Mesothelial cell of epicardium (in vitro differentiated cells): ENCODE measurements at places on chromosomes 16 and 17. TPM values are rescaled to one million over a fixed set of nuclear protein-coding genes. Genes with fewer than 3 reads are reported as not detected.

- H3K27me3 ChIP-seq, result peaks cover 19% of the 10 kb centered on the region
- H3K27ac ChIP-seq, result no peak overlapping the region
- no peaks in the 10 kb centered on the region for H3K4me1 ChIP-seq
- peaks cover 4% of the 10 kb centered on the region for H3K36me3 ChIP-seq
- DNase-seq, result no peak
- H3K4me3 ChIP-seq, result no peak overlapping the region
Measured at GRCh38 chr17:7971651-7972050, 30.8 kb upstream of the GUCY2D start.

- H3K4me1 ChIP-seq, result peaks cover 27% of the 10 kb centered on the region
- H3K27ac ChIP-seq, result no peak overlapping the region
- H3K27me3 ChIP-seq, result no peaks in the 10 kb centered on the region
Measured at GRCh38 chr16:77393955-77394354, 40.9 kb downstream of the ADAMTS18 start.

KDM6B gene
- total RNA-seq, result 88.4 to 96.3 TPM (median 94.4 TPM) in 3 replicates

DNA sequence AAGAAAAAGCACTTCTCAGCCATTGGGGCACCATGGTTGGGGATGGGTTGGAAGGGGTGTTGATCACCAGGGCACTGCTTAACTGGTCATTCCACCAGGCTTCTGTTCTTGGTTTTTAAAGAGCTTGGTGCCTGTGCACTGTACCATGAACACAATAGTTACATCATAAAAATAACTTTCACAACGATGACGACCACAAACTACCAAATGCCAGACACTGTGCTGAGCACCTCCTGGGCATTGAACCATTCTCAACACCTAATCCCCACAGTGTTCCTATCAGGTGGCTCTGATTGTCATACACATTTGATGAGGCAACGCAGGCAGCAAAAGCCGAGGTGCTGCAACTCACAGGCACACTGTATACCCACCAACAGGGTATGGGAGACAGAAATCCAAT, 208.0 kb downstream of the FOXL1 start:
- no peak overlapping the region for H3K27ac ChIP-seq
- no peaks in the 10 kb centered on the region for H3K36me3 ChIP-seq
- no peak for DNase-seq
- no peak overlapping the region for H3K4me3 ChIP-seq

BRCA1 gene
- 12.5 to 15.5 TPM (median 12.6 TPM) in 3 replicates for total RNA-seq

DNA sequence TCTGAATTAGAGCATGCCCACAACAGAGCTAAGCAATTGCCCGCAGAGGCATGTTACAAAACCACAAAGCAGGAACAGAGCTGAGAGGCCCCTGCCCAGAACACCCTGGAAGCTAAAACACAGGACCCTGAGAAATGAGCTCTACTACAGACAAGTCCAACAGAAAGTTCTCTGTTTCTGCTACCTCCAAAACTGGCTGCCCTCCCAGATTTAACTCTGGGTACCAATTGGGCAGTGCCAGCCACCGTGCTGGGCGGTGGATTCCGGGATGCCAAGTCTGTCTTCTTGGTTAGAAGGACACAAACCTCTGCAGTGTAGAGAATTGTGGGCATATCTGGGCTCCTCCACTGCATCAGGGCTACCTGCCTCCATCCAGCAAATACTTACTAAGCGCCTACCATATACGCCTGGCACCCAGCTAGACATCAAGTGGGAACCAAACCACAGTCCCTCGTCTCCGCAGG, 1.0 kb downstream of the CMTM4 start:
- H3K4me1 ChIP-seq, result peaks cover 21% of the 10 kb centered on the region
- no peaks in the 10 kb centered on the region for H3K36me3 ChIP-seq
- peak overlapping the region; percentile 69 for H3K27ac ChIP-seq
- H3K27me3 ChIP-seq, result peaks cover 1% of the 10 kb centered on the region
- H3K4me3 ChIP-seq, result peak overlapping the region; percentile 77

DNA sequence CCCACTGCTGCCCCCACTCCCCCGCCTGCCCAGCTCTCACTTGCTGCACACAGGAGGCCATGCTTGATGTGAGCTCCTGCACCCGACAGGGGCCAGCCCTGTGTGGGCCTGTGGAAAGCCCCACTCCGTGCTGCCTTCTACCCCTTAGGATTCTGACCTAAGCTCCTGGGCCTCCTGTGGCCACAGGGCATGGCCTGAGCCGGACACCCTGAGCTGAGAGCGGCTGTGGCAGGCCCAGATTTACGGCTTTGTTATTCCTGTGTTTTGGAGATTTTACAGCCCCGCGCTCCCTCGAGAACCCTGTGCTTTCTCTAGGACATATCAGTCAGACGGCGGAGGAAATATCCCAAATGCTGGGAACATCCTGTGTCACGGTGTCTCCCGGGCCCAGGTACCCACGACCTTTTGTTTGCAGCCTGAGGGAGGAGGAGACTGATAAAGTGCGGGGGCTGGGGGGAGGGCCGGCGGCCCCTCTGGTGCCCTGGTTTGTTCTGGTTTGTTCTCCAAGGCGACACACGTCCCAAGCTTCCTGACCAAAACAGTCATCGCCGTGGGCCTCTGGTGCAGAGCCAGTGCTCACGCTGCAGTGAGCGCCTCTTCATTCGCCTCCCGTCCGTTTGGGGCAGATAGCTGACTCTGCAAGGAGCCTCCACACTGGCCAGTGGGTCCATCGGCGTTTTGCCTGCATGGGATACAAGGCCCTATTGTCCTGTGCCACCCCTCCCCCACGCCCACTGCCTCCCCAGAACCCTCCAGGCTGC, 363.4 kb downstream of the C16orf95 start:
- peak overlapping the region; percentile 82 for H3K27ac ChIP-seq
- DNase-seq, result no peak
- peaks cover 25% of the 10 kb centered on the region for H3K4me1 ChIP-seq
- no peak overlapping the region for H3K4me3 ChIP-seq
- no peaks in the 10 kb centered on the region for H3K27me3 ChIP-seq

DNA sequence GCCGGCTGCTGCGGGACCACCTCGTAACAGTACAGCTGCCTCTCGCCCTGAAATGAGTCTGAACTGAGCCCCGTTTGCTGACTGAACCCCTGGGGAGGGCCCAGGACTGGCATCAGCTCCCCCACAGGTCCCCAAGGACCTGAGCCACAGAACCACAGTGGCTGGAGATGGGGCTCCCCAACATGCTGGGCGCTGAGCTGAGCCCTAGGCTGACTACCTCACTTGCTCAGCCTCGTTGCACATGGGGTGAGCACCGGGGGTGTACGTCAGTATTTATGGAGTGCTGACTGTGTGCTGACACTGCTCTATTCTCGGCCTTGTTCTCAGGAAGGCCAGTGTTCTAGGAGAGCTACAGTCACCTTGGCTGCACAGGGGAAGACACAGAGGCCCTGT, 6.6 kb upstream of the VASN start:
- H3K27me3 ChIP-seq, result no peaks in the 10 kb centered on the region
- DNase-seq, result no peak
- H3K4me3 ChIP-seq, result no peak overlapping the region
- H3K4me1 ChIP-seq, result peaks cover under 1% of the 10 kb centered on the region
- no peaks in the 10 kb centered on the region for H3K36me3 ChIP-seq

PRR35 gene
- 0.25 TPM in 1 of 3 replicates, not detected in the others for total RNA-seq

GRCh38 chr16:67248401-67249177, at the start of gene SLC9A5:
SLC9A5 (plus strand) TSS chr16:67248979; CDS start chr16:67249015, 36 bp downstream.
- H3K27ac ChIP-seq, result peak within 1 kb of the TSS; percentile 16
- H3K36me3 ChIP-seq, result no peaks in the 10 kb centered on the region
- DNase-seq, result no peak
- peak within 1 kb of the TSS; percentile 83 for H3K4me3 ChIP-seq
- peaks cover 25% of the 10 kb centered on the region for H3K4me1 ChIP-seq

DNA sequence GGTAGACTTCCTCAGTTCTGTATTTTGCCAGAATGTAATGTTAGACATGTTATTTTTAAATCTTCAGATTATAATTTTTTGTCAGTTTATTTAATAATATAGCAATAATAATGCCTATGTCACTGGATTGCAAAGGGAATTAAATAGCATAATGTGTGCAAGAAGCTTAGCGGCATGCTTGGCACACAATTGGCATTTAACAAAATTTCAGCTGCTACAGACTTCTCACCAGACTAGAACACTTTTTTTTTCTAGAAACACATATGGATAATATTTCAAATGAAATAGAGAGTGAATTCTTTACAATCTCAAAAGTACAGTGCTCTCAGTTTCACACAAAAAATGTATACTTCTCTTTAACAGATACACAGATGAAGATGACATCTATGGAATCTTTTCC, 757.4 kb downstream of the CDH11 start:
- H3K36me3 ChIP-seq, result no peaks in the 10 kb centered on the region
- H3K4me1 ChIP-seq, result peaks cover 19% of the 10 kb centered on the region
- H3K4me3 ChIP-seq, result no peak overlapping the region
- peaks cover 8% of the 10 kb centered on the region for H3K27me3 ChIP-seq
- no peak for DNase-seq
- no peak overlapping the region for H3K27ac ChIP-seq

SOCS7 gene
- total RNA-seq, result 31.6 to 33.6 TPM (median 32.9 TPM) in 3 replicates

DNA sequence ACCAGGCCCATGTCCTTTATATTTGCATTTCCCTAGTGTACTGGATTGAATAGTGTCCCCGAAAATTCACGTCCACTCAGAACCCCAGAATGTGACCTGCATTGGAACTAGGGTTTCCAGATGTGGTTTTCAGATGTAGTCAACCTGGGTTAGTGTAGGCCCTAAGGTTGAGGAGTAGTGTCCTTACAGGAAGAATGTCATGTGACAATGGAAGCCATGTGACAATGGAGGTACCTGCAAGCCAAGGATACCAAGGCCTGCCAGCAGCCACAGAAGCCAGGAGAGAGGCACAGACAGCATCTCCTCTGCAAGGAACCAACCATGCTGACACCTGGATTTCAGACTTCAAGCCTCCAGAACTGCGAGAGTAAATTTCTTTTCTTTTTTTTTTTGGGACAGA, 5.2 kb upstream of the PRR15L start:
- no peak overlapping the region for H3K4me3 ChIP-seq
- DNase-seq, result no peak
- no peaks in the 10 kb centered on the region for H3K36me3 ChIP-seq

GAS2L2 gene
- 0.09 to 0.20 TPM (median 0.11 TPM) in 3 replicates for total RNA-seq

GRCh38 chr17:57538736-57539456, 206.2 kb downstream of the CCDC182 start:
- no peak for DNase-seq
- no peak overlapping the region for H3K4me3 ChIP-seq
- peak overlapping the region; percentile 5 for H3K27ac ChIP-seq

- no peak overlapping the region for H3K27ac ChIP-seq
- H3K36me3 ChIP-seq, result no peaks in the 10 kb centered on the region
Measured at GRCh38 chr17:62753562-62753961, 54.6 kb downstream of the MARCHF10 start.

DNA sequence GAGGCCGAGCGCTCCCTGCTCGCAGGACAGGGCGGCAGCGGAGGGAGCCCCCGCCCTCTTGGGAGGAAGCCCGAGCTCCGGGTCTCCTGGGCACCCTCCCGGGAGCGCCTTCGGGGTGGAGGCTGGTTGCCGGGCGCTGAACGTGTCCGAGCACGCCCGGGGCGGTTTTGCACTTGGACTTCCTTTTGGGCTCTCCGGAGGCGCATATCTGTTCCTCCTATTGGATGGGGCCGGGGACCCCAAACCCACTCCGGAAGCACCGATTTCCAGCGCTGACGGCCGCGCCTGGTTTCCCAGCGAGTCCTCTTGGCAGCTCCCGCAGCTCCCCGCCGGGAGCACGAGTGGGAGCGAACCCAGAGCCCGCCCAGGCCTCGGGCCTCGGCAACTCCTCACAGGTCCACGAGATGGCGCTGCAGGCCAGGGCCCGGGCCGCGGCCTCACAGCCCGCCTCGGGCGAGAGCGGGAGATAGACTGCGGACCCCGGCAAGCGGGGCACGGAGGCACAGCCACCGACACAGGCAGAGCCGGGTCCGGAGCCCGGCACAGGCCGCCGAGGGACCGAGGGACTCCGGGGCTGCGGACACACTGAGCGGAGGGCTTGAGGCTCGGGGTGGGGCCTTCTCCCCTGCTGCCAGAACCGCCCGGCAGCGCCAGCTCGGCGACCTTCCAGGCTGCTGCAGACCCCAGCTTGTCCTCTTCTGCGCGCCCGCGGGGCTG, 12.7 kb downstream of the TBX2 start:
- no peaks in the 10 kb centered on the region for H3K27me3 ChIP-seq
- H3K4me3 ChIP-seq, result peak overlapping the region; percentile 78
- DNase-seq, result peak; percentile 80
- H3K27ac ChIP-seq, result peak overlapping the region; percentile 79
- peaks cover 5% of the 10 kb centered on the region for H3K36me3 ChIP-seq

GNGT2 gene
- total RNA-seq, result 0.34 TPM in 1 of 3 replicates, not detected in the others

PCGF2 gene
- total RNA-seq, result 83.3 to 95.8 TPM (median 91.9 TPM) in 3 replicates

DNA sequence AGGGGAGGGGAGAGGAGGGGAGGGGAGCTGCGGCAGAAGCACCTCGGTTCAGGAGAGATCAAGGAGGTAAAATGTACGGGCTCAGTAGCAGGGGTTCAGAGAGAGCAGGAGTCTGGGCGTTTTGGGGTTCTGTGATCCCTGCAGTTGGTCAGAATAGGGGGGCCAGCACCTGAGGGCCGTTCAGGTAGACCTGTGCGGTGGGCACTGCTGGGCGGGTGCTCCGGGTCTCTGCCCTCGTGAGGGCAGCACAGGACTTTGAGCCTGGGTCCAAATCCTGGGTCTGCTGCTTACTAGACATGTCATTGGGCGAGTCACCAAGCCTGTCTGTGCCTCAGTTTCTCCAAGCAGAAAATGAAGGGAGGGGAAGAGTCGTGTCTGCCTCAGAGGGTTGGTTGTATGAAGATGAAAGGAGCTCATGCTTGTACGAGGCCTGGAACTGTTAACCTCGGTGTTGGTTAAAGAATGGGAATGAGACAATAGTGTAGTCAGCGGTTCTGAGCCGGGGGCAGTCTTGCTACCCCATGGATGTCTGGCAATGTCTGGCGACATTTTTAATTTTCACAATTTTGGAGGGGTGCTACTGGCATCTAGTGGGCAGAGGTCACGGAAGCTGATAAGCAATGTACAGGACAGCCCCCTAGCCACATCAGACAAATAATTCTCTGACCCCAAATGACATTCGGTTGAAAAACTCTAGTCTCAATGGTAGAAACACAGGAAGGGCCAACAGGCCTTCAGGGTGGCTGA, 35.4 kb downstream of the OR1D5 start:
- no peak overlapping the region for H3K4me3 ChIP-seq
- no peak overlapping the region for H3K27ac ChIP-seq
- DNase-seq, result no peak
- peaks cover 10% of the 10 kb centered on the region for H3K36me3 ChIP-seq
- H3K27me3 ChIP-seq, result no peaks in the 10 kb centered on the region

DNA sequence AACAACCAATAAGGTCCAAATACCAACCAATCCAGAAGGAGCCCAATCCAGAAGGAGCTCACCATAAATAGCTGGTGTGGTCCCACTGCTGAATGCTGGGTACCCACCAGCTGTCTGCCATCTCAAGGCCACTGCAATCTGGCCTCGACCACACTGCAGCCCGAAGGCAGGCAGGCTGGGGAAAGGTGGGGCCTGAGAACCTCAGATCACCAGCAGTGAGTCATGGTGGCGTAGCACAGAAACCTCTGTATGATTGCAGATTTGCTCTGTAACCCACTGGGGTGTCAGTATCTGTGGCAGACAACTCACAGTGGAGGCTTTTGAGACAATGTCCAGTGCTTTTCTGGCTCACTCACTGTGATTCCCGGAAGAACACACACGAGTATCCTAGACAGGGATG, 14.7 kb upstream of the CMTR2 start:
- DNase-seq, result no peak
- no peaks in the 10 kb centered on the region for H3K36me3 ChIP-seq
- no peak overlapping the region for H3K27ac ChIP-seq
- peaks cover 35% of the 10 kb centered on the region for H3K27me3 ChIP-seq
- no peaks in the 10 kb centered on the region for H3K4me1 ChIP-seq

SLC5A10 gene
- total RNA-seq, result 0.14 to 0.25 TPM (median 0.24 TPM) in 3 replicates
